ENCODE measurements at places on chromosomes 4 and X.

DNA sequence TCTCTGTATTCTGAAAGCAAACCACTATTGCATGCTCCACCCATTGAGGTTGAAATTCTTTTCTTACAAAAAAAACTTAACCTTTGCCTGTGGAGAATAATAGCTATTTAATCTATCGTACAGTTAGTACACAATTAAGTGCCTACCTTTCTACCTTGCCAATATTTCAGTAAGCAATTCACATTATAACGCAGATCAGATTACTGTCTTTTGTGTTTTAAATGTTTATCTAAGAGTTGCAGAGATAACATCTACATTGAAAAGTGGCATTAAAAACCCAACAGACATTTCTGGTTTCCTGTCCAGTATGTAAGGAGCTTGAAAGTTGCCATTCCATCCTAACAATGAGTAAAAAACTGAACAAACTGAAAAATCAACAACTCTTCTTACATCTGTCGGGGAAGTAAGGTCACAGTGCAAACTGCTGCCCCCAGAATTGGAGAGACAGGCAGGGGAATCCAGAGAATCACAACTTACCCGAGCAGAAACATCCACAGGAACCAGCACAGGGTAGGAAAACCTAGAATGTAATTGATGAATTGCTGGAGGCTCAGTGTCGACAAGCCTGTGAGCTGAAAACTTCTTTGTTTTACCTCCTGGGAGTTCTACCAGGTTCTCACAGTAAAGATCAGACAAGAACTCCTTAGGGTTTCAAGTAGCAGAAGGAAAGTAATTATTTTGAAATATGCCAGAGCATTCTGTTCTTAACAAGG lies 27.3 kb upstream of the ACSL4 start:
- DNase-seq = no peak

DNA sequence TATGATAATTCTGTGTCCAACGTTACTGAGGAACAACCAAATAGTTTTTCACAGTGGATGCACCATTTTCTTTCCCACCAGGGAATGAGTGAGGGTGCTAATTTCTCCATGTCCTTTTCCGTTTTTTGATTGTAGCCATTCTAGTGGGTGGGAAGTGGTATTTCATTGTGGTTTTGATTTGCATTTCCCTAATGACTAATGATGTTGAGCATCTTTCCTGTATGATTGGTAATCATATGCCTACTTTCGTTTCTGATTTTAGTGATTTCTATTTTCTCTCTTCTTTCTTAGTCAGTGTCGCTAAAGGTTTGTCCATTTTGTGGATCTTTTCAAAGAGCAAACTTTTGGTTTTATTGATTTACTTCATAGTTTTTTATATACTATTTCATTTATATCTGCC lies 32.1 kb upstream of the TEX13D start:
- DNase-seq = no peak

DNA sequence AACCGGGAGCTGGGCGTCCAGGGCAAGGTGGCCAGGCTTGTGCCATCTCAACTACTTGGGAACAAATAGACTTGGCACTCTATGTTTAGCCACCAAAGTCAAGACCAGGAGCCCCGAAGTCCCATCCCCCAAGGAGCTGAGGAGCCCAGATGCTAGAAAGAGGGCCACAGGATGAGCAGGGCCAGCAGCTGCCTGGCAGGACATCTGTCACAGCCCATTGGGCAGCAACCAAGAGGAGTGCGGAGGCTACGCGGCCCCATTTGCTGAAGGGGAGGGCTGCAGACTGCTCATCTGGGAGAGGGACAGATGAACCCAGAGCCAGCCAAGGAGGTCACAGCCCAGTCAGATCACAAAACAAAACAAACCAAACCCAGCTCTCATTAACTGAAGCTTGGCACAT lies 22.9 kb upstream of the SOWAHD start:
- no peak for DNase-seq

DNA sequence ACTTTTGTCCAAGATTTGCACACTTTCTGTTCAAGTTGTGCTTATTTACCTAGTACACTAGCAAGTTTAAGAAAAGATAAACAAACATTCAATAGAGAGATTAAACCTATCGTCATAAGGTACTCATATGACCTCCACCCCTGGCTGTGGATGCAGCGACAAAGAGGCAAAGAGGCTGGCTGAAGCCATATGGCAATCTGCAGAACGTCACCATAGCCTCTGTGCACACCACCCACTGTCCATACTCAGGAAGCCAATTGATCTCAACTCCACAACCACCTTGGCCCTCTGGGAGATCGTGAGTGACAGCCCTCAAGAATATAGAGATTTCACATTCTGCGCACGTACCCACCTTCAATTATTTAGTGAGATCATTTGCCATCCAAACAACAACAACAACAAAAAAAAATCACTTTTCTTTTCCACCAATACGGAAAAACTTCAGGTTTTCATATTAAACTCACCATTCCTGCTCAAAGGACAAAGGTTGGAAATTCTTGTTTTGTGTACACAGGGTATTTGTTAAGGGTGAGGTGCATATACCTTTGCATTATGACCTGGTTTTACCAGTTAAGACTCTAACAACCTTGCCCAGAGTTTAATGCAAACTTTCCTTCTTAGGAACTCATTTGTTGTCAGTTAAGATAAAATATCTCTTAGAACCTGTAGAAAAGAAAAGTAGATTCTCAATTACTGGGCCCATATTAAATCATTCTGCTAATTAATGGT lies 243.0 kb upstream of the FSTL5 start:
- no peak for DNase-seq

- peak; percentile 34 for DNase-seq
These were observed 1.7 kb upstream of the MTM1 start for GRCh38 chrX:150566734-150567182.

GRCh38 chr4:112832493-112832892 lies 195.6 kb downstream of the LARP7 start:
- DNase-seq = no peak

- peak; percentile 15 for DNase-seq
These were observed 896 bp downstream of the KDR start for GRCh38 chr4:55124322-55125076.

- DNase-seq = no peak
These were observed 179.8 kb downstream of the SLIT2 start for GRCh38 chr4:20431543-20431951.
